ENCODE measurements at places on chromosomes 3 and 15.

DNA sequence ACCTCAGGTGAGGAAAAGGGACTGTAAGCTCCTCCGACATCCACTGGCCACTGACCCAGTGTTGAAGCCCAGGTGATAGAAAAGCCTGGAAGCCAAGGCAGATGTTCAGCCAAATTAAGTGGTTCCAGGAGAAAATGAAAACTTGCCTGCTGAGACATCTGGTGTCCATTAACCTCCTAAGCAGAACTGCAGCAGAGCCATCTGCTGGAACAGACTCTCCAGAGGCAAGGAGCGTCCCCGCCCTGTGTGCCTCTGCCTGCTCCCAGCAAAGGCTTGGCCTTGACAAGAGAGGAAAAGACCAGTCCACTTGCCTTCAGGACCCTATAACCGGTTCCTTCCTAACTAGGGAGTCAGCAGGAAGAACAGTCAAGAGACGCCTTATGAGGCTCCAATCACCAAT lies 48.2 kb downstream of the SRGAP3 start:
- peaks cover 23% of the 10 kb centered on the region for H3K4me1 ChIP-seq
- no peaks in the 10 kb centered on the region for H3K27me3 ChIP-seq
- H3K27ac ChIP-seq, result no peak overlapping the region
- no peak for DNase-seq

- peaks cover 4% of the 10 kb centered on the region for H3K4me1 ChIP-seq
- no peak overlapping the region for H3K4me3 ChIP-seq
- DNase-seq, result no peak
- H3K27ac ChIP-seq, result no peak overlapping the region
- peaks cover 6% of the 10 kb centered on the region for H3K27me3 ChIP-seq
Measured at GRCh38 chr3:102447272-102447671, 12.5 kb downstream of the ZPLD1 start.

GRCh38 chr3:151236736-151237135 lies 33.7 kb upstream of the GPR171 start:
- H3K4me3 ChIP-seq, result no peak overlapping the region
- H3K27me3 ChIP-seq, result no peaks in the 10 kb centered on the region
- H3K36me3 ChIP-seq, result peaks cover 4% of the 10 kb centered on the region
- H3K4me1 ChIP-seq, result no peaks in the 10 kb centered on the region
- DNase-seq, result no peak
- H3K27ac ChIP-seq, result no peak overlapping the region

GRCh38 chr3:22746221-22746620 lies 456.9 kb upstream of the UBE2E2 start:
- no peak overlapping the region for H3K4me3 ChIP-seq
- H3K27me3 ChIP-seq, result no peaks in the 10 kb centered on the region

GRCh38 chr3:31274326-31275024 lies 258.2 kb upstream of the STT3B start:
- peaks cover 9% of the 10 kb centered on the region for H3K4me1 ChIP-seq
- H3K4me3 ChIP-seq, result no peak overlapping the region
- no peak overlapping the region for H3K27ac ChIP-seq
- no peaks in the 10 kb centered on the region for H3K36me3 ChIP-seq

DNA sequence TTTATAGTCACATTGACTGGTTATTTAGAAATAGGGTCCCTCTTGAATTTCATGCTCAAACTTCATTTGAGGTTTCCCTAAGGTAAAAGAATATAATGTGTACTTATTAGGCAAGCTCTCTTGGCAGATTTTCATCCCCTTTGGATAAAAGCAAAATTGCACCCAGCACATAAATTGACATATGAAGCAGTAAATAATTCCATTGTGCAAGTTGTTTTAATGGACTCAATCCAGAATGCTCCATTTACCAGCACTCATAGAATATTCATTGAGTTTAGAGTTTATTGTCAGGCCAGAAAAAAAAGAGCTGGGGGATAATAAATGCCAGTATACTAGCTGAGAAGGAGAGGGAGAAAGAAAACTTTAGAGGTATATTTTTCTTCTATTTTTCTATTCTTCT lies 136.8 kb downstream of the TPRG1 start:
- peaks cover 16% of the 10 kb centered on the region for H3K4me1 ChIP-seq
- DNase-seq, result no peak
- H3K36me3 ChIP-seq, result no peaks in the 10 kb centered on the region
- no peaks in the 10 kb centered on the region for H3K27me3 ChIP-seq

DNA sequence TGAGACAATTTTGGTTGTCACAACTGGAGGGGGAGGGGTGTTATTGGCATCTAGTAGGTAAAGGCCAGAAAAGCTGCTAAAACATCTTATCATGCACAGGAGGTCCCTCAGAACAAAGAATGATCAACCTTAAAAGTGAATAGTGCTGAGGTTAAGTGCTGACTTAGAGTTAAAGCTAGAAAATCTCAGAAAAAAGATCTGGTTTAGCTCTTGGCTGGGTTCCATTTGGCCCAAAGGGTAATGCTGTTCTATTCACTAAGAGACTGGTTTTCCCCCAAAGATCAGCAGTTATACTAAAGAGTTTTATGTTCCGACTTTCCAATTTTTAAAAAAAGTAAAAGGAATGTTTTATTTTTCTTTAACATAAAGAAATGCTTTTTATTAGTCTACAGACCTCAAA lies 15.6 kb downstream of the DCBLD2 start:
- no peak overlapping the region for H3K27ac ChIP-seq
- peaks cover 14% of the 10 kb centered on the region for H3K36me3 ChIP-seq
- no peak for DNase-seq
- H3K4me1 ChIP-seq, result peaks cover 8% of the 10 kb centered on the region
- no peak overlapping the region for H3K4me3 ChIP-seq
- H3K27me3 ChIP-seq, result no peaks in the 10 kb centered on the region

DNA sequence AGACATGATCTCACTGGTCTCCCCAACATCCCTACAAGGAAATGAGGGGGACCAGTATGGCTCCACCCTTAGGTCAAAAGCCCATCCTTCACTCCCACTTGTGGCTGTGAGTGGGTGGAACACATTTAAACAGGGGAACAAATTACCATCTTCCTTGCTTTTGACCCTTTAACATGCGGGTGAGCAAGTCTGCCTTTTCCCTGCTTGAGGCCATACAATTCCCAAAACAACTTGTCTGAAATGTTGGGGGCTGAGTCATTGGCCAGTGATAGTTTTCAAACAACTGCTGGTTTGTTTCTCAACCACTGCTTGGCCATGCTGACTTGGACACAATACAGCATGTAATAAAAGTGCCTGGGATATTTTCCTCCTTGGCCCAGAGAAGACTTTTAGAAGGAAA lies 39.6 kb downstream of the COL8A1 start:
- no peaks in the 10 kb centered on the region for H3K4me1 ChIP-seq
- H3K4me3 ChIP-seq, result no peak overlapping the region
- no peak overlapping the region for H3K27ac ChIP-seq
- no peaks in the 10 kb centered on the region for H3K27me3 ChIP-seq
- no peaks in the 10 kb centered on the region for H3K36me3 ChIP-seq

- no peak overlapping the region for H3K4me3 ChIP-seq
- no peak for DNase-seq
- no peaks in the 10 kb centered on the region for H3K27me3 ChIP-seq
- H3K36me3 ChIP-seq, result no peaks in the 10 kb centered on the region
Measured at GRCh38 chr3:16665282-16665741, 60.1 kb upstream of the DAZL start.
